ENCODE measurements at places on chromosomes 4 and X.

DNA sequence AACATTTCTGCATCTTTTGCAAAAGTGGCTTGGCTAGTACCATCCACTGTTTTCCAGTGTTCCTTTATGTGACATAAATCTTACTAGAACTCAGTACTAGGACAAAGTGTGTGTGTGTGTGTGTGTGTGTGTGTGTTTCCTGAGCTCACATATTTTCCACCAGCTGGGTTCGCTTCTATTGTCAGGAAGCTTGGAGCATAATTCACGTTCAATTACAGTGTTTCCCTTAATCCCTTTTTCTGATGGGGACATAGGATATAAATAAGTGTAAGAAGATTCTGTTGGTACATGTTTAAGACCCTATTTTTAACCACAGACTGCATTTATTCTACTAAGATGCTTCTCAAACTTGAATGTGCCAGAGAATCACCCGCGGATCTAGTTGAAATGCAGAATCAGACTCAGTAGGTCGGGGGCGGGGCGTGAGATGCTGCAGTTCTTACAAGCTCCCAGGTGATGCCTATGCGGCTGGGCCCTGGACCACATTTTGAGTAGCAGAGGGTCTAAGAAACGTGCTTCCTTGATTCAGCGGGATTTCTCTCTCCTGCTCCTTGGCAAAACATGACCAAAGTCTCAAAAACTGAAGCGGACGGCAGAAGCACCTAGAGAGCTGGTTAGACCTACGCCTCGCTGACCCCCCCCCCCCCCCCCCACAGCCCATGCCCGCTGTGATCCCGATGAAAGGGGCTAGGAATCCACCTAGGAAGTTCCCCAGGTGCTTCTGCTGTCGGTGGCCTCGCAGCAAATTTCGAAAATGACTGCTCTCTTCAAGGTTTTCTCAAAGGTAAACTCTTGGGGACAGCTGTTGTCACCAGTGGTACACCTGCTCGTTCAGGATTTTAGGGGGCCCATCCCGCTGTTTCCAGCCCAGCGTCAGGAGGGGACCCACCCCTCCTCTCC lies 797 bp downstream of the CD99L2 start:
- H3K36me3 ChIP-seq = no peaks in the 10 kb centered on the region
- peaks cover 7% of the 10 kb centered on the region for H3K4me1 ChIP-seq
- no peaks in the 10 kb centered on the region for H3K27me3 ChIP-seq
- peak overlapping the region; percentile 45 for H3K27ac ChIP-seq
- peak; percentile 62 for DNase-seq

DNA sequence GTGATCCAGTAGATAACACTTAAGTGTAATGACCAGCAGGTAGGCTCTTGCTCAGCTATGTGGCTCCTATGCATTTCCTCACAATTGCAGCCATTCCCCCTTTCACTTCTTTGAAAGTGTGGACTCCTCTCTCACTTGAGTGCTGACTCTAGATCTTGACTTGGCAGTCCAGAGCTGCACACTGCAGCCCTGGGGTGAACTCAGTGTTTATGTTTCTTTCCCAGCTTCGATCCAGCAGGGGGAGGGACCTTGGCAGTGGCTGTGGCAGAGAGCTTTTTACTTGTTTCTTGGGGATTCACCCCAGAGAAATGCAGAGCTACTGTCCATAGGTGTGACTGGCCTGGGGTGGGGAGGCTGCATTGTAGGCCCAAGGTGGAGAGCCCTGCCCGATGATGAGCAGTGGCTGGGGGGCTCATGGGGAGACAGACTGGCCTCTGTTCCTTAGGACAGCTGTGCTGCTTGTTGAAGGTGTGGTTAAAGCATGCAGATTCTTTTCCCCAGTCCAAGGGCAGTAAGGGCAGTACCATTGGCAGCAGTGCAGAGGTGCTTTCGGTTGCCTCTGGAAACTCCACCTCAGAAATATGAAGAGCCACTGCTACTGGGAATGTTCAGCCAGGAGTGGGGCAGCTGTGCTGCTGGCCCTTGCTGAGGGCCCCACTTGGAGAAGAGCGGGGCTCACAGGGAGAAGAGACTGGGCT lies 134.7 kb downstream of the SH3BGRL start:
- H3K4me1 ChIP-seq = no peaks in the 10 kb centered on the region
- no peak overlapping the region for H3K27ac ChIP-seq
- H3K36me3 ChIP-seq = no peaks in the 10 kb centered on the region
- H3K27me3 ChIP-seq = no peaks in the 10 kb centered on the region
- H3K4me3 ChIP-seq = no peak overlapping the region
- DNase-seq = no peak

- no peak for DNase-seq
- peaks cover 4% of the 10 kb centered on the region for H3K4me1 ChIP-seq
- peaks cover 9% of the 10 kb centered on the region for H3K36me3 ChIP-seq
- H3K4me3 ChIP-seq = no peak overlapping the region
Measured at GRCh38 chr4:8386731-8387130, 53.8 kb downstream of the ACOX3 start.

- H3K36me3 ChIP-seq = no peaks in the 10 kb centered on the region
- no peak overlapping the region for H3K4me3 ChIP-seq
- peaks cover 3% of the 10 kb centered on the region for H3K4me1 ChIP-seq
- DNase-seq = peak; percentile 65
Measured at GRCh38 chr4:145920205-145920604, 18.4 kb downstream of the ZNF827 start.

- no peaks in the 10 kb centered on the region for H3K4me1 ChIP-seq
- no peaks in the 10 kb centered on the region for H3K36me3 ChIP-seq
- no peak overlapping the region for H3K4me3 ChIP-seq
- no peak overlapping the region for H3K27ac ChIP-seq
Measured at GRCh38 chr4:104989371-104989770, 157.3 kb upstream of the TET2 start.

DNA sequence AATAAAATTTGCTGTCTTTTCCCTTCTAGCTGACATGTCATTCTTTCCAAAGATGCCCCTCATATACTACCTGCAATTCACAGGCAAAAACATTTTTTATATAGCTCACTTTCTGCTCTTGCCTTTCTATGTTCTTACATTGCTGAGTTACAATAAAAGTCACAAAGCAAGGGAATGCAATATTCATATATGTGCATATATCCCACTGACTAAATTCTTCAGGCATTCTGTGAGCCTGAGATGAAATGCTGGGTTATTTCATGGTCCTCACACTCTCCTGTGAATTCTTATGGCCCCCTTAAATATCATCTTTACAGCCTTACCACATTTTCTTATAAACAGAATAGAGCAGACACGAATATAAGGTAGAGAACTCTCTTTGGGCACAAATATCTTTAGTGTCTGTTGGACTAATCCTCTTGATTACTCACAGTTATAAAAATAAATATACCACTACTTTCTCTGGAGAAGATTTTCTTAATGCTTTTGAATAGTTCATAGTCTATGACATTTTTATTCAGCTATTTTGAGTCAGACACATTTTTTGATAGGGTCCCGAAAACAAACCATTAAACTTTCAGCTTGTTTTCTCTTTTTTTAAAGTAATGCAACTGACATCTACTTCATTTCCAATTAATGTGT lies 84.1 kb upstream of the H2AZ1 start:
- no peak for DNase-seq
- H3K27me3 ChIP-seq = no peaks in the 10 kb centered on the region
- no peak overlapping the region for H3K27ac ChIP-seq

Data from endothelial cell of umbilical vein (primary cell).